ENCODE measurements at places on chromosomes 7 and 10.

DNA sequence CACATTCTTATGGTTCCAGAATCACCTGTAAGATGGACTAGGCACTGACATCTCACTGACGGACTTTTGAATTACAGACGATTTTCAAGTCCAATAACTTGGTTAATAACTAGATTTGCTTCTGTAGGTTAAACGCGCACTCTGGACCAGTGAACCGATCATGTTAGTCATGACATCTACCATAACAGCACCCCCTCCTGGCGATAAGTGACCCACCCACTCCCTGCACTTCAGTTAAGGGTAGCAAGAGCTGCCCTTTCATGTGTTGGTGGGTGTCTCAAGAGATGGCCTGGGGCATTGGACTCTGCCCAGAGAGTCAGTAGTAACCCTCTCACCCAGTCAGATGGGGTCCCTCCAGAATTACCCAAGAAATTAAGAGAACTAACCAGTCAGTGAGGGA is 12.9 kb downstream of the GRM8 start:
- no peak for DNase-seq

GRCh38 chr10:21399392-21400035 is 126.0 kb downstream of the SKIDA1 start:
- no peak for DNase-seq

DNA sequence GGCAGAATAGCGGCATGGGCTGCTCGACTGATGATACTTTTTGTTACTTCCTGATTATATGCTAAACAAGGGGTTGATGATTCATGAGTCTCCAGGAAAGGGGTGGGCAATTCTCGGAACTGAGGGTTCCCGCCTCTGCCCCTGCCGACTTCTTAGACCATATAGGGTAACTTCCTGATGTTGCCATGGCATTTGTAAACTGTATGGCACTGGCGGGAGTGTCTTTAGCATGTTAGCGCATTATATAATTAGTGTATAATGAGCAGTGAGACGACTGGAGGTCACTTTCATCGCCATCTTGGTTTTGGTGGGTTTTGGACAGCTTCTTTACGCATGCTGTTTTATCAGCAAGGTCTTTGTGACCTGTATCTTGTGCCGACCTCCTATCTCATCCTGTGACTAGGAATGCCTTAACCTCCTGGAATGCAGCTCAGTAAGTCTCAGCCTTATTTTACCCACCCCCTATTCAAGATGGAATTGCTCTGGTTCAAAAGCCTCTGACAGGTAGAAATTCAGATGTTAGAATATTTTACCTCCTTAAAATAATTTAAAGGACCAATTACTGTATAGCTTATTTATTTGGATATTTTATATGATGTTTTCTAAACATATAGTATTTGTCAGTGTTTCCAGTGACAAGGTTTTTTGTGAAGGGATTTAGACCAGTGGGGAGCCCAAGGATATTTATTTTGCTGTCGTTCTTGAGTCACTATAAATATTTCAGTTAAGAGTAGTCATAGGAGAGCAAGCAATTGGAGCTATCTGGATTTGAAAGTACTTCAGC is 90.1 kb upstream of the PIK3CG start:
- no peak for DNase-seq

DNA sequence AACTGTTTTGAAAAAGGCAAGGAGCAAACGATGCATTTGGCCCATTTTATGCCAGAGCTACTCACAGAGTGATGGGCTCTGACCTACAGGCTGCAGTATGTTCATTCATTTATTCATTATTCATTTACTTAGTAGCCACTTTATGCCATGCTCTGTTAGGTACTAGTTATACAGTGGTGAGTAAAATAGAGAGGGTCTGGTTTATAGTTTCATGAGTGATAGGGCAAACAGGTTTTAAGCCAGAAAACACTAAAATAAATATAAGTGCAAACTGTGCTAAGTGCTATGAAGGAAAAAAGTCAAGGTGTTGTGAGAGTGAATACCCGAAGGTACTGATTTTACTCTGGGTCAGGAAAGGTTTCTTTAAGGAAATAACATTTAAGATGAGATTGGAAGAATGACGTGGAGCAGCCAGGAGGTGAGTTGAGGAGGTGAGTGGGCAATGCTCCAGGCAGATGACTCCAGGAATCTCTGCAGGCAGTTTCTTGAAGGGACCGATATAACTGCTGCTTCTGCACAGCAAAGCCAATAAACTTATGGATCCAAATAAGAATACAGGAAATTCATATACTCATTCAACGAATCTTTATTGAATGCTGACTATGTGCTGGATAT is 56.9 kb upstream of the FAM133B start:
- DNase-seq, result no peak

All from sciatic nerve (tissue), 2 donors.